ENCODE measurements at places on chromosomes 6 and 20. TPM values are rescaled to one million over a fixed set of nuclear protein-coding genes. Genes with fewer than 3 reads are reported as not detected.

- no peaks in the 10 kb centered on the region for H3K27me3 ChIP-seq
- no peaks in the 10 kb centered on the region for H3K36me3 ChIP-seq
- DNase-seq, result no peak
- H3K27ac ChIP-seq, result no peak overlapping the region
- H3K4me1 ChIP-seq, result peaks cover 18% of the 10 kb centered on the region
These were observed 36.8 kb downstream of the PPP1R3G start for GRCh38 chr6:5121956-5122355.

Gene ADGRF4
- 4.0 TPM for total RNA-seq

Gene OLIG3
- total RNA-seq, result not detected

GRCh38 chr20:49568278-49569151 lies 578 bp upstream of the PTGIS start:
- H3K27me3 ChIP-seq, result peaks cover 59% of the 10 kb centered on the region
- H3K36me3 ChIP-seq, result no peaks in the 10 kb centered on the region

DNA sequence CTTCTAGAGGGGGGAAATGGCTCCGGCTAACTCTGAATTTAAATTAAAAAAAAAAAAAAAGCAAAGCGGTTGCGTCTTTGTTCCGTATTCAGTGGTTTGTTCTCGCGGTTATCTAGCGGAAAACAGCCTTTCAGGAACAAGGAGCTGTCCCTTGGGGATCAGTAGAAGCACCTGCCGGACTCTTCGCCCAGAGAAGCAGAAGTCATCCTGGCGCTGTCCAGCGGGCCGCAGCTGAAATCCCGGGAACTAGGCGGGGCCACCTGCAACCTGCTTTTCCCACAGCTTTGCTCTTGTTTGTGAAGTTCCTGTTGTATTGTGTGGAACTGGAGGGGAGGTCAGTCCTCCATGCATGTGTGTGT lies 43.9 kb upstream of the GJE1 start:
- H3K27ac ChIP-seq, result no peak overlapping the region
- no peaks in the 10 kb centered on the region for H3K27me3 ChIP-seq
- H3K4me3 ChIP-seq, result no peak overlapping the region
- peak; percentile 28 for DNase-seq
- no peaks in the 10 kb centered on the region for H3K4me1 ChIP-seq

DNA sequence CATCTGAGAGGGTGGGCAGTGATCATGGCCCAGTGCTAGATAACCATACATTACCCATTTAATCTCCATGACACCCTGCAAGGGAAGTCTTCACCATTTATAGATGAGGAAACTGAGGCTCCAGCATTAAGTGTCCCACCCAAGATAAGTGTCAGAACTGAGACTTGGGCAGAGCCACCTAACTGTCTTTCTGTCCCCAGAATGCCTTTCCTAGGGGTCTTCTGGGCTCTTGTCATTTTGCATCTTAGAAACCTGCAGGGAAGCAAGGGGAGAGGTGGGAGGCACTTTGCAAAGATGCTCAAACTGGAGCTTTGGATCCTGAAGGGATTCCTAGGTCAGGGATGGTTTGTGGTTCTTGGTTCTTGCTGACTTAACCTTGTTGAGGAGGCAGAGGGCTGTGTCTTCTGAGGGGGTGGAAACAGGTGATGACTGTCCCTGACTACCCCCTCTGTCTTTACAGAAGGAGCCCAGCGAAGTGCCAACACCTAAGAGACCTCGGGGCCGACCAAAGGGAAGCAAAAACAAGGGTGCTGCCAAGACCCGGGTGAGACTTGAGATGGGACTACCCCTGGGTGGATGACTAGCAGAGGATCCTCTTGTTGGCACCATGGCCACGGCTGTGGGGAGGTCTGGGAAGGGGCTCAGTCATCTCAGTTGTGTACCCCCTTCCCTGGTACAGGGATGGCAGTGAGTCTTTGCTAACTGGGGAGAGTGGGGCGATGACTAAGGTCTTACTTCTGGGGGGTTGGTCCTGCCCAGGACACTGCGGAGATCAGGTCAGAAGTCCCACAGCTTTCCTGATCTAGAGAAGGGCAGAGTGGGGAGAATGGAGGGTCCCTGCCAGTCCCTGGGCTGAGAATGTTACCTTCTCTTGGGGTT lies 5.8 kb downstream of the HMGA1 start:
- H3K27me3 ChIP-seq, result no peaks in the 10 kb centered on the region
- DNase-seq, result no peak
- H3K36me3 ChIP-seq, result peaks cover 4% of the 10 kb centered on the region
- H3K4me3 ChIP-seq, result no peak overlapping the region
- peaks cover 54% of the 10 kb centered on the region for H3K4me1 ChIP-seq
- no peak overlapping the region for H3K27ac ChIP-seq

DNA sequence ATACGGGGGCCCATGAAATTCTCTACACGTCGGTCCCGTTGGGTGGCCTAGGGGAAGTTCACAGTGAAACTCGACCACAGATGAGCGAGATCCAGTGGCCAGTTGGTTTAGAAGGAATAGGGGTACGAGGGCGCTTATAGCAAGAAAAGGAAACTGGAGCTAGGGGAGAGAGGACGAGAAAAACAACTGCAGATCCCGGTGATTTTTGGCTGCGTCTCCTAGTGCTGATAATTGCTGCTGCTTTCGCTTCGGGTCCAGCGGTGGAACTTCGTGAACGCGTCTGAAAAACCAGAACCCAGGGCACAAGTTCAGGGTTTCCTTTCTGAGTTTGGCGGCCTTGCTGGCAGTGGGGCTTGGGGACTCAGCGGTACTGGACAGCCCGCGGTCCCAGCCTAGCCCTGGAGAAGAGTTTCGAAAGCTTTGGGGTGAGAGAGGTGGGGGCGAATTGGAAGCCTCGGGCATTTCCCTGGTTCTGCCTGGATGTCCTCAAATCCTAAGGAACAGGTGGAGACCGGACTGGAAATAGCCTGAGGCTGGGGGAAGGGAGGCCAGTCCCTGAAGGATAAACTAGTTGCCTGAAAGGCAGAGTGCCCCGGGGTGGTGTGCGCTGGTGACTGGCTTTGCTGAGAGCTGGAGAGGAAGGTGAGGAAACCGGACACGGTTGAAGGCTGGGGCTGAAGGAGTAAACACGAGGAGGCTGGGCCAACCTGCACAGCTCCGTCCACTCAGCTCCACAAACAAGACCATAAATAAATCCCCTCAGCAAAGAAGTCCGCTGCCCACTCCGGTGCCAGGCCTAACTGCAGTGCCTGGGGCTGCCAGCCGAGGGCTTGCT lies 793 bp downstream of the GMPR start:
- no peaks in the 10 kb centered on the region for H3K27me3 ChIP-seq
- peak overlapping the region; percentile 79 for H3K4me3 ChIP-seq
- peaks cover 39% of the 10 kb centered on the region for H3K4me1 ChIP-seq

- peak overlapping the region; percentile 70 for H3K27ac ChIP-seq
- DNase-seq, result peak; percentile 57
- H3K4me1 ChIP-seq, result peaks cover 26% of the 10 kb centered on the region
- H3K4me3 ChIP-seq, result no peak overlapping the region
These were observed 17.1 kb upstream of the TINAG start for GRCh38 chr6:54291146-54291545.

DNA sequence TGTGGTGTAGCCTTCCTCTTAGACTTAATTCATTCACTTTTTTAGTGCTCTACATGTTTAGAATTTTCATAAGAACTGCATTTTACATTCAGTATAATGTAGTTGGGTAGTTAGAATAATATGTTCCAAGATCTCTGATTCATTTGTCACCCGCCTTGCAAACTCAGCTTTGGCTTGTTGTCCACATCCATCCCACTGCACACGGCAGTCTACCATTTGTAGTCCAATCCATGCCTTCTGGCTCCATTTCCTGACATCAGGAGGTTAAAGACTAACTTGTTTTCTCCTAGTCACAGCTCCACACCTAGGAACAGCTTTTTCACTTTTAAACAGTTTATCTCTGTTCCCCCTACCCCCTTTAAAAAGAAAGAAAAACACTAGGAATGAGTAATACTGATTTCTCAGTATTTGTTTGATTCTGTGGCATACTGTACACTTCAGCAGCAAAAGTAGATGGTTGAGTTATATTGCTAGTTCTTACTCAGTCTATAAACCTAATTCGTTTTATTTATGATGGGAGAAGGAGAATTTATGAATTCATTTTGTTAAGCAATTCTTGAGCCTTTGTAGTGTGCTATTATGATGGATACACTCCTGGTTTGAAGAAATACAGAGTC lies 180.9 kb downstream of the ARID1B start:
- DNase-seq, result no peak
- H3K27me3 ChIP-seq, result no peaks in the 10 kb centered on the region
- H3K36me3 ChIP-seq, result peaks cover 14% of the 10 kb centered on the region
- H3K4me1 ChIP-seq, result peaks cover 45% of the 10 kb centered on the region
- no peak overlapping the region for H3K4me3 ChIP-seq

DNA sequence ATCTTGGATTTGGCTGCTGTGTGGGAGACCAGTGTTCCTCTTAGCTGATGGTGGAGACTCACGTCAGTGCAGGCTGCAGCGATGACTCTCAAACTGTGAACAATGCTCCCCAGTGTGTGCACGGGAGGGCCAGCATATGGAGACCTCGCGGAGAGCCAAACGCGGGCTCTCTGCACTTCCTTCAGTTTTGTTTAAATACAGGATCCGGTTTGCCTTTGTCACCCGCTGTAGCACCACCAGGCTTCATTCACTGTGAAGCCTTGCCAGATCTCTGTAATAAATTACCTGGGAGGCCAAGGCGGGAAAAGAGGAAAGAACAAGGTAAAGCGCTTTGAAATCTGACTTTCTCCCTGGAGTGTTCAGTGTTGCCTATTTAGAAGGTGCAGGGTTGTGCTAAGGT lies 30.7 kb upstream of the TMEM14A start:
- H3K4me1 ChIP-seq, result no peaks in the 10 kb centered on the region
- no peak overlapping the region for H3K27ac ChIP-seq
- DNase-seq, result no peak

DNA sequence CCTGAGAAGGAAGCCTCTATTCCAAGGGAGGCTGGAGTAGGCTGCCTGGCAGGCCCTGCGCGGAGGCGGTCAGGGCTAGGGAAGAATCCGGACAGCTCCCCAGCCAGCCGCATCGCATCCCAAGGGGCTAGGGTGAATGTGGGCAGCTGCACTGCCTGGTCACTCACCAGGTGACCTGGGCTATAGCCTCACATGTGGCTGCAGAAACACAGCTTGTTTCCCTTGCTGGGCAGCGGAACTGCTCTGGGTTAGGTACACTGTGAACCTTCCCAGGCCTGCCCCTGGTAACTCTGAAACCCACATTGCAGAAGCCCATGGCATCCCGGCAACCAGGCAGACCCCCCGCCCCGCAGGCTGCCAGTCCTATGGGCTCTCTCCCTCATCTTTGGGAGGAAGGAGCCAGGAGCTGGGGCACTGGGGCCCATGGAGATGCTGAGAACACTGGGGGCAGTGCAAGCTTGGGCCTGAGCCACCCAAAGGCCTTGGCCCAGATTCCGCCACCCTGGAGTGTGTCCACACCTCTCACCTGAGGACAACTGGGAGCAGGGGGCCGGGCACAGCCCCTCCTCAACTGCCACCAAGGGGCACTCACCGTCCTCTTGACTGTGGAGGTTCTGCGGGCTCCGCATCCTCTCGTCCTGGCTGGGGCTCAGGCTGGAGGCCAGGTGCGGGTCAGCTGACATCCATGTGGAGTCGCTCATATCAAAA lies 111.0 kb downstream of the NOL4L start:
- H3K4me1 ChIP-seq, result peaks cover 18% of the 10 kb centered on the region
- H3K4me3 ChIP-seq, result no peak overlapping the region
- no peaks in the 10 kb centered on the region for H3K27me3 ChIP-seq
- no peaks in the 10 kb centered on the region for H3K36me3 ChIP-seq
- H3K27ac ChIP-seq, result no peak overlapping the region

DNA sequence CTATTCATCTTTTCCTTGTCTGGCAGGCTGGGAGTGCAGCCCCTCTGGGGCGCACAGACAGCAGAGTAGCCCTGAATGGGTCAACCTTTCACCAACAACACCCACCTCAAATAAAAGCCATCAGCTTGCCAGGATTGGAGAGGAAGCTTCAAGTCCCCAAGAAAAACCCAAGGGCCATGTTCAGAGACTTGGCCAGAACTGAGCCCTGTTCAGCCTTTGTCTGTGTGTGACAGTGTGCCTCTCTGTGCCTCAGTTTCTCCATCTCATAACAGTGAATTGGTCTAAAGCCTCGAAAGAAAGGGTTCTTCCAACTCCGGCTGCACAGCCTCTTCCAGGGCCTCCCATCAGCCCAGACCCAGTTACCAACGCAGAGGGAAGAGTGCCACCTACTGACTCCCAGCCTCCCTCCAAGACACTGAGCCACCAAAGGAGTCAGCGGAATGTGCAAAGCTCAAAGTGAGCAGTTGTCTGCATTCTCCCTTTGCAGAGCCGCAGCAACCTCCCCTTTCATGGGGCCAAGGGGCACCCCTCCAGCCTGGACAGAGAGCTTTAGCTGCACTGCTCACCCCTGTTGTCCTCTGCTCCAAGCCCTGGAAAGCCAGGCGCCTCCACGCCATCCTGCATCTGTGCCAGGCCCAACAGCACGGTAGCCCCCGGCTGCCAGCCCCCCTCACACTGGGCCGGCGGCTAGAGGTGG lies 82.7 kb upstream of the TOP1 start:
- H3K27ac ChIP-seq, result no peak overlapping the region
- no peaks in the 10 kb centered on the region for H3K36me3 ChIP-seq
- peaks cover 6% of the 10 kb centered on the region for H3K4me1 ChIP-seq
- peak; percentile 52 for DNase-seq

GRCh38 chr6:50816115-50816675 lies 2.5 kb upstream of the TFAP2B start:
- peaks cover 7% of the 10 kb centered on the region for H3K36me3 ChIP-seq
- peaks cover 66% of the 10 kb centered on the region for H3K27me3 ChIP-seq
- DNase-seq, result peak; percentile 83

Gene KIF13A
- 33.5 TPM for total RNA-seq

DNA sequence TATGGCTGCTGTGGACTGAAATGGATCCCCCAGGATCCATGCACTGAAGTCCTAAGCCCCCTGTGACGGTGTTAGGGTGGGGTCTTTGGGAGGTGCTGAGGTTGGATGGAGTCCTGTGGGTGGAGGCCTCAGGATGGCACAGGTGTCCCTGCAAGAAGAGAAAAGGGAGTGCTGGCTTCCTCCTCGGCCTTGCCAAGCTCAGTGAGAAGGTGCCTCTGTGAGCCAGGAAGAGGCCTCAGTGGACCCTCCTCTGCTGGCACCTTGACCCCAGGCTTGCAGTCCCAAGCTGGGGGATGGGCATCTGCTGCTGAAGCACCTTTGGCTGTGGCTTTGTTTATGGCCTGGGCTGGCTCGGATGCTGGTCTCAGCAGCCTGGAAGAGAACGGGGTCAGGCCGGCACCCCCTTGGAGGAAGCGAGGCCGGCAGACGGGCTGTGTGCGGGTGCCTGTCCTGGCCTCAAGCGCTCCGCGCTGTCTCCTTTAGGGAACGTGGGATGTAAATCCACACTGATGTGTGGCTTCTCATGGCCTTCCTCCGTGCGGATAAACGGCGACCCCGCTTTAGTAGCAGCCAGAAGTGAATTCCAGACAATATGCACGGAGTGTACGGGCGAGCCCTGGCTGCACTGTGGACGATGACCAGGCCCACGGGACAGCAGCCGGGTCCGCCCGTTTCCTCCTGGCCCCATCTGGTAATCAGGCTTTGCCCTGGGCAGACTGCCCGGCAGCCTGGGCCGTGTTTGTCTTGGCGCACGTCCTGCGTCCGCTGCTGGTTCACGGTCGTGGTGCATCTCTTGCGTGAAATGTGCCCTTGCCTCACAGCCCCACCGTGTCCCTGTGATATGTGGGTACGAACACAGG lies 182.6 kb downstream of the ERMARD start:
- H3K36me3 ChIP-seq, result no peaks in the 10 kb centered on the region
- peak; percentile 57 for DNase-seq
- H3K27me3 ChIP-seq, result peaks cover 35% of the 10 kb centered on the region
- no peak overlapping the region for H3K4me3 ChIP-seq
- H3K4me1 ChIP-seq, result no peaks in the 10 kb centered on the region
- H3K27ac ChIP-seq, result no peak overlapping the region

Gene NR2E1
- not detected for total RNA-seq
